Stimulated activated CD8-positive, alpha-beta memory T cell treated with anti-CD3 and anti-CD28 coated beads, Interleukin-15, amount 100 ng/mL, for 24 hours (primary cell): ENCODE measurements at places on chromosomes 7 and 10.

DNA sequence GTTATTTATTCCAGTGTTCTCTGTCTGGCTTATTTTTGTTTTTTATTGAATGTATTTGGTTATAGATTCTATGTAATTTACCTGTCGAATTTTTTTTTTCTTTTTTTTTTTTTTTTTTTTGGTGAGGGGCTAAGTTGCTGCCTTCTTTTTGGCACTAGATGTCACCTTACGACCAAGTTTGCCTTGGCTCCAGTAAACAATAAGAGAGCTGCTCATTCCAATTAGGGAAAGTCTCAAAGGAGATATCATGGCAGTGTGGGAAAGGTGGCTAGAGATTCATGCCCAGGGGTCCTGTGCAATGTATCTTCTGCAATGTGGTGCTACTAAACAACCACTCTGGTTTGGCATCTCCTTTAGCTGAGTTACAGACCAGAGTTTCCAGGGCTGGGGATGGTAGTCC, 84.0 kb downstream of the PTPN20 start:
- DNase-seq, result no peak

DNA sequence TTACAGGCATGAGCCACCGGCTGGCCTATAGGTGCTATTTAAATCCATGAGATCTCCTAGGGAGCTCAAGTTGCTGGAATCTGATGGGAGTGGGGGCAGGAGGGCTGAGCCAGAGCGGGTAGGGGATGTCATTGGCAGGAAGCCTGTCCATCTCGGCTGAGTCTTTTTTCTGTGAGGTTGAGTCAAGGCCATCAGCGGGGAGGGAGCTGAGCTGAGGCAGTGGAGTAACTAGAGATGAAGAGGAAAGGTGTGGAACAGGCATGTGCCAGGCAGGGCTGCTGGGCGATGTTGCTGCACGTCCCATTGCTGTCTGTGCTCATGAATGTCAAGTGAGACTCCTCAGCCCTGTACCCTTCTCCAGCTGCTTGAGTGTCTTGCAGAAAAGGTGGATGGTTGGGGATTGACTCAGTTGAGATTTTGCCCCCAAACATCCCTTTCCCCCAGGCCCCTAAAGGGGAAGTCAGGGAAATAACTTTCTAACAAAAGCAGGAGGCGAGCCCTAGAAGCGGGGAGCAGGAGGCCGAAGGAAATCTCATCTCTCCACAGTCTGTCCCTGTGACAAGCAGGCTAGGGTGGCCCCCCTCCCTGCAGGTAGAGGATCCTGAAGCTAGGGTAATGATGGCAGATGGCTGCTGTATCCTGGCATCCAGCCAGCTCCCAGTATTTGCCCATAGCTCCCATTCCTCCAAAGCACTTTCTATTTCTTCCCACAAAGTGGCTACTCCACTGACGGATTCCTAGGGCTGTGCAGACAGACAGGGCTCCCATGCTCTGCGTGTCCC, 5.4 kb downstream of the ATP6V1F start:
- DNase-seq, result no peak

DNA sequence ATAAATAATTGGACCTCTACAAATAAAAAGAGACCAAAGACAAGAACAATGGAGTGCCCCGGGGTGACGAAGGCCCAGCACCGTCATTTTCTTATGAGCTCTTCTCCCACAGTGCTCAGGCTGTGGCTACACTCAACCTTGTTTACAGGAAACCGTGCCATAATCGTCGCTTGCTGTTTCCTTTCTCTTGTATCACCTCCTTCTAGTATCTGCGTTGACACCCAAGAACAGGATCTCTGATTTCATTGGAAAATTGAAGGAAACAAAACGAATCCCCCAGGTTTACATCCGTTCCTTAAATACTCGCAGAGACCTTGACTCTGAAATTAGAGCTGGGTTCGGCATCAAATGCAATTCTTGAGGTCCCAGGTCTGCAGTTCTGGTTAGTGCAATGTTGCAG, 1.7 kb upstream of the IGFBP3 start:
- DNase-seq, result no peak

GRCh38 chr10:112502536-112502935, 55.5 kb downstream of the VTI1A start:
- DNase-seq, result no peak

DNA sequence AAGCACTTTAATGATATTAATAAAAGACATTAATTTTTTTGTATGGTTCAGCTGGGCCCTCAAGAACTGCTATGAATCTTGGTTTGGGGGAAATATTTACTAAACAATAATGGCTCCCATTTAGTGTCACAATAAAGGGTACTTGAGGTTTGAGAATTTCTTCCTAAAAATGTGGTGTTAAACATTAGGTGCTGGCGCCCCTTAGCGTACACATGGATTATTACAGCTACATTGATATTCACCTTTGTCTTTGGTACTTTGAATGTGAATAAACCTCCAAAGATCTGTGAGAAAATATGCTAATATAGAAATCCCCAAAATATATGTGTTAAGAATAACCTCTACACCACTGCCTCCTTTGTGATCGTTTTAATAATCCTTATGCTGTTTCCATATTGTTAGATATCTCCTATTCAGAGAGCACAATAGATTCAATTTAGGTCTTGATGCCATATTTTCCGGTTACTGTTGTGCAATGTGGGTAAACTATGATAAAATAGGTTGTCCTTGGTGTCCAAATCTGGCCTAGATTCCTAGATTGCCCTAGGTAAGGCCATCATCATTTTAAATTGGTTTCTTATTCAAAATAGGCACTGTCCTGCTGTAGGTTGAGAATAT, 161.8 kb upstream of the CACNA2D1 start:
- DNase-seq, result no peak

- DNase-seq, result no peak
These were observed 120.0 kb downstream of the CAMK1D start for GRCh38 chr10:12469345-12469744.

DNA sequence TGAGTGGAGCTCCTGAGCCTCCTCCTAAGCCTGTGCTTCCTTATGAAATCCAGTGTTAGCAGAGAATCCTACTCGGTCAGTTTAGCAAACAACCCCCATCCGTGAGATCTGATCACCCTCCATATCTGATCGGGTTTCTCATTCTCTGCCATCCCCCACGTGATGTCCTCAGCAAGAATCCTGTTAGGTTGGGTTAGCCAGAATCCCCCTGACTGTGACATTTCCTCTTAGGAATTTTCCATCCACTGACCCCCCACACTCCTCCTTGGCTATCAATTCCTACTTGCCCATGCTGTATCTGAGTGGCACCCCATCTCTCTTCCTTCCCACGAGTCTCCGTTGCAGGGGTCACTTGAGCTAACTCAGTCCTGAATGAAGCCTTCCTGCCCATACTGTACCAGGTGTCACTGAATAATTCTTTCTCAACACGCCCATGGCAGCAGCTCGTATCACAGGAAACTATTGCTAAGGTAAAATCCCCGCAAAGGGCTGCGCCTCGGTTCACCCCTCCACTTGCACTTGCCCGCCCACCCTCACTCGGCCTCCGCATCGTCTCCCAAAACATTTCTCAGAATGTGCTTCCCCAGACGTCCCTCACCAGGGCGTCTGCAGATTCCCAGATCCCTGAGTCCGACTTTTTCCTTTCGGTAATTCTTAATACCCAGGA, 44.1 kb downstream of the MYOF start:
- DNase-seq, result no peak

GRCh38 chr10:92567952-92568600, 5.8 kb downstream of the IDE start:
- DNase-seq, result no peak

GRCh38 chr10:62708569-62708968, 96.0 kb upstream of the ADO start:
- DNase-seq, result no peak

GRCh38 chr7:81447351-81447952, 322.4 kb downstream of the HGF start:
- no peak for DNase-seq

DNA sequence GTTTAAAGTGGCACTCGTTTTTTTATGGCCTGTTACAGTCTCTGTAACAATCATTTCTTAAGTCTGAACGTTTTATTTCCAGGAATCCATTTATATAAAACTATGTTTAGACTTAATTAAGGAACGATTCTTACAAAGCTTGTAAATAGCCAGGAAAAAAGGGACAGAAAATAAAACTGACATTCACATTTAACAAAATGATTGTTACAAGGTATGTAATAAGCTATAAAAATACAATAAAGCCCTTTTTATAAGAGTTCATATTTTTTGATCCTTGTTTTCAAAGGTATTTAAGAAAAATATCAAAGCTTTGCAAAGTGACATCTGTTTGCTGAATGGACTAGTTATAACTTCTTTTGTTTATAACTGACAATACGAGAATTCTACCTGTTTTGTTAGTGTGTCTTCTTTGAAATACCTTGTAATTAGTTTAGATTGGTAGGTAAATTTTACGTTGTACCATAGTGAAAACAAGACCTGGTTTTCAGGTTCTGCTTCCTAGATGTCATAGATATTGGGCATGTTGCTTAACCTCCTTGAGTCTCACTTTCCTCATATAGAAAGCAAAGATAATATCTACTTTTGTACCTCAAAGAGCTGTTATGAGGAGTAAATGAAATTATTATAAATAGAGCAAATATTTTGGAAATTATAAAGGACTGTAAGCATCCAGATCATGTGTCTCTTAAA, 25.8 kb downstream of the BTRC start:
- DNase-seq, result no peak
